NCI-H526 treated with DMSO at 0.1 percent for 48 hours (cell line): ENCODE measurements at places on chromosomes 4 and X.

- DNase-seq: no peak
Measured at GRCh38 chrX:338281-338835, 19.8 kb upstream of the GTPBP6 start.

GRCh38 chrX:38768079-38768478 is 33.2 kb upstream of the MID1IP1 start:
- DNase-seq: peak; percentile 9

- DNase-seq: no peak
Measured at GRCh38 chr4:53994382-53995102, 69.9 kb downstream of the CHIC2 start.

GRCh38 chr4:58600290-58600689 is 1490.1 kb upstream of the IGFBP7 start:
- no peak for DNase-seq

DNA sequence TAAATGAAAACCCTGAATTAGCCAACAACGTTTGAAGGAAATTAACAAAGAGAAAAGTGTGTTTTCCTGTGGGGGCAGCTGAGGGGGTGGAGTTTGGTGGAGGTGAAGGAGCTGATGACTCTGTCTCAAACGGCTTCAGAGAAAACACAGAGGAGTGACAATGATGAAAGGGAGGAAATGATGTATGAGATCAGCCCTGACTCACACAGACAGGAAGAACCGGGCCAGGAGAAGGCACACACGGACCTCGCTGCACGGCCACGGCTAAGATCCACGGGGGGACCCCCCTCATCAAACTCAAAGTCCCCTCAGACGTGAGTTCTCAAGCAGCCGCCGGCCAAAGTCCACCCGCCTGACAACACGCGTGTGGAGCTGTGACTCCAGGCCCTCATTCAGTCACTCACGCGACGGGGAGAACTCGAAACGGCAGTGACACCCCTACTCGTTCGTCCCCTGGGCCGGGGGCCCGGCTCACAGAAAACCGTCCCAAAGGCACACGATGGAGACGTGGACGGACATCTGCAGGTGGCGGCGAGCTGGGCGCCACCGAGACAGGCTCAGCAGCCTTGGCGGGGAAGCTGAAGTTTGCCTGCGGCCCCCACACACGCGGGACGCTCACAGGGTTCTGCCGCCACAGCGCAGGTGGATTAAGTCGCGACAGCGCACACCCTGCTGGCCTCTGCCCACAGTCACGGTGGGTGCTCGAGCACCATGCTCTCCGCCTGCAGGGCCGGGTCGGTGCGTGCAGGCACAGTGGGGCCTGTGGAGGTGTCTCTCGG is 28.8 kb downstream of the PPP2R3B start:
- no peak for DNase-seq

DNA sequence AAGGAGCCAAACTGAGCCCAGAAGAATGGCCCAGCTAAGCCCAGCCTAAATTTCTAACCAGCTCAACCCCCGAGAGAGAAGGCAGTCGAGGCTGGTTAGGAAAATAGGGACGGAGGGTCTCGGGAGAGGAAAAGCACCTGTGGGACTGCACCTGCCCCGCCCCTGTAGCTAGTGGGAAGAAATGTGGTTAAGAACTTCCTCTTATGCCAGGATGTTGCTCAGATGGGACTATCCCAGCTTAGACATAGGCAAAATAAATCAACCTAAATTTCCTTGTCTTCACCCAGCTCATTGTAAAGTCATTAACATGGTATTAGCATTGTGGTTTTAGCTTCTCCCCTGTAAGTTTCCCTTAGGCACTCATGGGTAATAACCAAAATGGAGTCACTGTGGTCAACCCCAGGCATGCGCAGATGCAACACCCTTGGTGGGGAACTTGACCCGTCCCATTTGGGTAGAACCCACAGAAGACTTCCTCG is 86.8 kb downstream of the ZNF718 start:
- DNase-seq: no peak

DNA sequence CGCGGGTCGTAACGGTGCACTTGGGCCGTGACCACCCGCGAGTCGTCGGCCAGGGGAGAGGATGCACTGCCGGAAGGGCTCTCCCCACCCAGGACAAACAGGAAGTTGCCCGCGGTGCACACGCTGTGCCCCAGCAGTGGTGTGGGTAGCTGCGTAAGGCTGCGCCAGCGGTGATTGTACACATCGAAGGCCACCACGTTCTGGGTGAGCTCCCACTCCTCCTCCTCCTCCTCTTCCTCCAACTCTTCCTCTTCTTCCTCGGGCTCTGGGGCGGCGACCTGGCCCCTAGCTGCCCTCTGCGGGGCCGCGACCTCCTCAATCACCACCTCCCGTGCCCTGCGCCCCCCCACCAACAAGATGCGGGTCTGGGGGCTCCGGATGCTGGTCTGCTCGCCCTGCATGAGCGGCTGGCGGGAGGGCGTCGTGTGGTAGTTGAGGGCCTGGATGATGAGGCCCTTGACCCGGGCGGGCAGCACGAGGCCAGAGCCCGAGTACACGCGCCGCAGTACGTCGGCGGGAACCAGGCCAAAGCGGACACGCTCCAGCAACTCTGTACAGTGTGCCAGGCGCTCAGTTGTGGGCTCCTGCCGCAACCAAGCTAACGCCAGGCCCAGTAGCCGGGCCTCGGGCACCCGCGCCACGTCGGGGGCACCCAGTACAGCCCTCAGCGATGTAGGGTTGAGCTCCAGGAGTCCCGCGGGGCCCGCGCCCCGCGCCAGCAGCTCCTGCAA is 1.4 kb downstream of the KLHL34 start:
- no peak for DNase-seq

DNA sequence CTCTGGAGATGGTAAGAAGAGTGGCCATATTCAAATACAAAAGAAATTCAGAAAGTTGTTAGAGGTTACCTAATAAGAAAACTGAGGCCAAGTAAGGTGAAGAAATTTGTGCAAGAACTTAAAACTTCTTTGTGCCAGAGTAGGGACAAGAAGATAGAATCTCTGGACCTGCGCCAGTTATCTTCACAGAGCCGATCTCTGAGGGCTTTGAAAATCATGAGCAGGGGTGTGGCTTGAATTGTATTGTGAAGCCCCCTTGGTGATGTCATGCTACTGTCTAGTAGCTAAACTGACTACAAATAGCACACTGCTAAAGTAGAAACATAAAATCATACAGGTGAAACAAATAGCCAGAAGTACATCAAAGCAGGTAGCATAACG is 184.6 kb downstream of the UGT8 start:
- no peak for DNase-seq

DNA sequence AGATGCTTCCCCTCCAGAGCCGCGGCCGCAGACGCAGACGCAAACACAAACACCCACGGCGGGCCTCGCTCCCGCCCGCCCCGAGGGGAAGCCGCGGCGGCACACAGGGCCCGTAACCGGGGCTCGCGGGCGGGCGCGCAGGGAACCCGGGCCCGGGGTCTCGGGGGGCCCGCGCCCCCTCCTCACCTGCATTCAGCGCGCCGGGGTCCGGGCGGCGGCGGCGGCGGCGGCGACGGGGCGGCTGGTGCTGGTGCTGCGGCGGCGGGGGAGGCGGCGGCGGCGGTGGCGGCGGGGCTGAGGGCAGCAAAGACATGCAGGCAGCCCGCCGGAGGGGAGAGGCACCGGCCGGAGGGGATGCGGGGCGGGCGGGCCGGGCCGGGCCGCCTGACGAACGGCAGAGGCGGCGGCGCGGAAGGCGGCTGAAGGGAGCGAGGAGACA is 255 bp upstream of the CNOT6L start:
- no peak for DNase-seq

GRCh38 chrX:132743086-132743485 is 215.3 kb downstream of the HS6ST2 start:
- DNase-seq: no peak

DNA sequence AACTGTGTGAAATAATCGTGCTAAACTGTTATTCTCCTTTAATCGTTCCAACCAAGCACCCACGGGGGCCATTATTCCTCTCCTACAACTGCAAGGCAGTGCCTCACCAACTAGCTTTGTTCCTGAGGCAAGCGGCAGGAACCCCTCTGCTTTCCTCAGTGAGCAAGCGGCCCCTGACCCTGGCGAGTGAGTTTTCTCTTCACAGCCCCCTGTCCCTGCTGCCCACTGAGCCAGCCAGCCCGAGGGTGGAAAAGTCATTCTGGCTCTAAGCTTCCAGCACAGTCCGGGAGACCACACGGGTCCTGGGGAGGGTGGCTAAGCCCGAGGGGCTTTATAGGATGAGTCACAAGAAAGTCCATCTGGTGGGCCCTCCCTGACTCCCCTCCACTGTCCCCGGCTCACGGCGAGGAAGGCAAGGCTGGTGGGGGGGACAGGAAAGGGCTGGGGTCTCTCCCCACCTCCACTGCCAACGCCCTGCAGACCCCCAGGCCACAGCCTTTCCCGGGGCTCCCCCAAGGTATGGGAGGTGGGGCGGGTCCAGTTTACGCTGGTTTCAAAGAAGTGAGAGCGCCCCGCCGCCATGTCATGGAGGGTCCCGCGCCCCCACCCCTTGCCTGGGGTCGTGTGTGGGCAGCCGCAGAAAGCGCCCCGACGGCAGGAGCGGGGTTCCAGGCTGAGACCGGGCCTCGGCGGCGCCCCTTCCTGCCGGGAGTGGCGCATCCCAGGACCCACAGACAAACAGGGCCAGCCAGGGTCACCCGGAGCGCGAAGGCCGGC is 45.0 kb downstream of the CPLX1 start:
- DNase-seq: no peak
